ENCODE measurements at places on chromosomes 11 and 22. TPM values are rescaled to one million over a fixed set of nuclear protein-coding genes. Genes with fewer than 3 reads are reported as not detected.

GRCh38 chr11:71895961-71896360 lies 17.7 kb downstream of the DEFB131B start:
- DNase-seq = no peak

GRCh38 chr11:110787680-110788079 lies 75.4 kb upstream of the ARHGAP20 start:
- DNase-seq = no peak

MIOX gene
- not detected for total RNA-seq

- DNase-seq = no peak
These were observed 36.1 kb downstream of the TPBGL start for GRCh38 chr11:75276686-75277085.

VSIG10L2 gene
- 0.08 TPM for total RNA-seq

DNA sequence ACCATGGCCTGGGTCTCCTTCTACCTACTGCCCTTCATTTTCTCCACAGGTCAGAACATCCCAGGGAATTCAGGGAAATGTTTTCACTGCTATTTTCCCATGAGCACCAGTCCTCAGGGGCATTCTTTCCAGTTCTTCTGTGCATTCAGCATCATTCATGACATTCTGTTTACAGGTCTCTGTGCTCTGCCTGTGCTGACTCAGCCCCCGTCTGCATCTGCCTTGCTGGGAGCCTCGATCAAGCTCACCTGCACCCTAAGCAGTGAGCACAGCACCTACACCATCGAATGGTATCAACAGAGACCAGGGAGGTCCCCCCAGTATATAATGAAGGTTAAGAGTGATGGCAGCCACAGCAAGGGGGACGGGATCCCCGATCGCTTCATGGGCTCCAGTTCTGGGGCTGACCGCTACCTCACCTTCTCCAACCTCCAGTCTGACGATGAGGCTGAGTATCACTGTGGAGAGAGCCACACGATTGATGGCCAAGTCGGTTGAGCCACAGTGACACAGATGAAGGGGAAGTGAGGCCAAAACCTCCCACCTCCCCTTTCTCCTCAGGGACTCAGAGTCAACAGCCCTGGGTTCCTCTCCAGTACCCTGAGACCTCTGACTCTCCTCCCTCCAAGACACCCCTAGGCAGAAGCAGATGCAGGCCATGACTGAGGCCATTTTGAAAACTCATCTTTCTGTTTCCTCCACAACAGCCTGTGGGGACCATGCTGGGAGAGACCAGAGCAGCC lies 15.9 kb upstream of the IGLL5 start:
- DNase-seq = no peak

DNA sequence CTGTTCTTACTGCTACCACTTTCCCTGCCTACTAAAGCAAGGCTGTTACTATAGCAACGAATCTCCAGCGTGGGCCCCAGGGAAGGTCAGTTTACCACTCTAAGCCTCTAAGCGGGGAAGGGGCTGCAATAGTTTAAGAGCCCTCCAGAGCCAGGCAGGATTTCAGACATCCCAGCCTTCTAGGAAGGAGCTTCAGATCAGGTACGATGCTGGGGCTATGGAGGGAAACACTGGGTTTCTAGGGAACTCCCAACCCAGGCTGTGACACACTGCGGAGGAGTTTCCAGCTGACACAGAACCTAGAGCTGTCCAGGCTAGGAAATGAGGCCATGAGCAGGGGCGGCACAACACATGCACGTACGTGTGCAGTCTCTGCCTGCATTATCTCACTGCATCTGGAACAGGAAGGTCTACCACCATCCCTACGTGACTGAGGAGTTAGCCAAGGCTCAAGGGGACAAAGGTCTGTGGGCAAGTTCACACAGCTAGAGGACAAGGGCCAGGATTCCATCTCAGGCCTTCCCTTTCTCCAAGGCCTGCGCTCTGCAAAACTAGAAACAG lies 20.4 kb downstream of the HPS4 start:
- no peak for DNase-seq

GRCh38 chr11:42620796-42621195 lies 691.0 kb upstream of the API5 start:
- DNase-seq = no peak

DNA sequence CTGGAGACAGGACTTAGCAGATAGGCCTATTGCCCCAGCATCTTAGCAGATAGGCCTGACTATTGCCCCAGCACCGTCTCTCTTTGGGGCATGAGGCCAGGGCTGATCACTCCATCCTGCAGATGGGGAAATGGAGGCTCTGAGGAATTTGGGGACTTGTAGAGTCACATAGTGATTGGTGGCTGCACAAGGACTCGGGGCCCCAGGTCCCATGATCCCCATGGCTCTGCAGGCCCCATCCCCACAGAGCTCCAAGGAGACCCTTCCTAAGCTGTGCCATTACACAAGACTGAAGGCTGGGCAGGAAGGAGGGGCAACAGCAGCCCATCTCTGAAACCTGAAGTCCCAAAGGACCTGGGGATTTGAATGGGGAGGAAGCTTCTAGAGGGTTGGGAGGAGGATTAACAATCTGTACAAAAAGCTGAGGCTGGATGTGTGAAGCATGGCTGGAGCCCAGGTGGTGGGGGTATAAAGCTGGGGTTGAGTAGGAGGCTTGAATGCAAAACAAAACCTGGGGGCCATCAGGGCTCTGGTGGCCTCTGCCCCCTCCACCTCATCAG lies 1.6 kb downstream of the ARAP1 start:
- no peak for DNase-seq

GRCh38 chr11:129279326-129280026 lies 87.4 kb upstream of the ARHGAP32 start:
- DNase-seq = peak; percentile 85

DNA sequence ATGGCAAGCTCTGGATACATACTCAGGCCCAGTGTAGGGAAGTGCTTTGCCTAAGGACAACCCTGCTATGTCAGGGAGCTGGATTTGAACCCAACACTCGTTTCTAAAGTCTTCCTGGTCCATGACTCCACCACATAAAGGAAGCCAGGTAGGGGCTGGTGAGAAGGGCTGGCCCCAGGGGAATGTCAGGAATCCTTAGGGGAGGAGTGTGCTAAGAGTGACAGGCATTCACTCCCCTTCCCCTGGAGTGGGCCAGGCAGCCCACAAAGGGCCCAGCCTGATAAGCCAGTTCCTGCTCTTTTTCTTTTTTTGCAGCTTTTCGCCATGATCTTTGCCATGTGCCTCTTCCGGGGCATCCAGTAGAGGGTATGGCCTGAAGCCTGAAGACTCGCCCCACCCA lies 21.9 kb downstream of the TP53I11 start:
- no peak for DNase-seq

- DNase-seq = no peak
These were observed 180.8 kb downstream of the DBX1 start for GRCh38 chr11:19979519-19979845.

OR8A1 gene
- total RNA-seq = not detected

GRCh38 chr11:87266751-87267150 lies 229.0 kb downstream of the TMEM135 start:
- no peak for DNase-seq

CHRM1 gene
- not detected for total RNA-seq

PRR5 gene
- total RNA-seq = 2.9 TPM

- DNase-seq = peak; percentile 27
These were observed 15.9 kb downstream of the MOGAT2 start for GRCh38 chr11:75733431-75734107.

DNA sequence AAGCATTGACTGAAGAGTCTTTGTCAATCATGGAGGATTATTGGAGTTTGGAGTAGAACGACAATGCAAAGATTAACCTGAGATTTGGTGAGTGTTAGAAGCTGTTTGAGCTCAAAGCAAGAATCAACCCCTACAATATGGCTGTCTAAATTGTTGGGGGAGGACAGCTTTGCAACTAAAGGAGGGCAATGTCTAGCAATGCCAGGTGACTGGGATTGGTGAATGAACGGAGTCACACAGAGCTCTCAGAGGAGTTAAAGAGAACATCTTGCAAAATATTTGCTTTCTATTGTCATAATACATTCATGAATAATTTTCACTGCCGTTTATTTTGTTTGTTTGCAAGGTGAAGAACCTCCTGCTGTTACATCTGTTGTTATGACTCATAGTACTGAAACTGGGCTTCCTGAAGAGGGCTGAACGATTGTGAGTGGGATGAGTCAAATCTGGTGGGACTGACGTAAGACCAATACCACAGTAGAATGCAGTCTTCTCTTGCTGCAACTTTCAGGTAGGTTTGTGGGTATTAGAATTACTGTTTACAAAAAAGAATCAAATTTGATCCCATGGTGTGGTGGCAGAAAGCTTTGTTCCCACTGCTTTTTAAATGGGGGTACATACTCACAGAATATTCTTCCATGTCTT lies 281.9 kb downstream of the CADM1 start:
- no peak for DNase-seq

GRCh38 chr22:27157666-27158370 lies 500.4 kb downstream of the MIAT start:
- DNase-seq = no peak

DNA sequence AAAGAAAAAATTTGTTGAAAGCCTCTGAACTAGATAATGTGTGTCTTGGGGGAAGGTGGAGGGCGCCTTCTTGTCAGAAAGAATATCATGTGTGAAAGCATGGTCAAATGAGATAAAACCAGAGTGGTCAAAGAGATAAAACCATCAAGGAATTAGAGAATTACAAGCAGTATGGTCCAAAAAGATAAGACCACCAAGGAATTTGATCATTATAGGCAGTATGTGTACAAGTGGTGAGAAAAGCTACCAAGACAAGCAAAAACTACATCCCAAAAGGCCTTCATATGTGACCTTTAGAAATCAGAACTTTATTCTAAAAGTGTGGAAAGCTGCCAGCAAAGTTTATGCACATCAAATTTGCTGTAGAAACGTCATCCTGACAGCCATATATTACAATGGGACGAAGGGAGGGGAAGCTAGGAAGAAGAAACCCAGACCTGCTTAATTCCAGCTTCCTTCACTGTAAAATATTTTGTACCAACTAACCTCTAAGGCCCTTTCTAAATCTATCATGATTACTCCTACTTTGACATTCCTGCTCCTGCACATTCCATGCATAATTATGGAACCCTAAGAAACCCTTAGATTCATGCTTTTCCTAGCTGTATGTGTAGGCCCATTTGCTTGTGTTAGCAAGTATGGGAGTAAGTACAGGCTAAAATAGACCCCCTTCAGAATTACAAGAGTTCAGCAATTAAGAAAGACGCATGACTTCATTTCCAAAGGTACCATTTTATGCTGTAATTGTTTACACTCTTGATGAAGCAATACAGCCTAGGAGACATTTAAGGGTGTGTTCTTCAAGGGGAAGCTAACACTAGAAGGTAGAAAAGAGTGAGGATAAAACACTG lies 51.6 kb downstream of the LGR4 start:
- DNase-seq = no peak

NPAS4 gene
- total RNA-seq = not detected

GRCh38 chr11:119878990-119879389 lies 150.0 kb upstream of the NECTIN1 start:
- DNase-seq = no peak

GRCh38 chr22:36918586-36919284 lies 5.3 kb downstream of the CSF2RB start:
- no peak for DNase-seq

GRCh38 chr22:44365832-44366231 lies 53.1 kb upstream of the SHISAL1 start:
- no peak for DNase-seq
